NCI-H187 (cell line): ENCODE measurements at places on chromosomes 1 and 21.

DNA sequence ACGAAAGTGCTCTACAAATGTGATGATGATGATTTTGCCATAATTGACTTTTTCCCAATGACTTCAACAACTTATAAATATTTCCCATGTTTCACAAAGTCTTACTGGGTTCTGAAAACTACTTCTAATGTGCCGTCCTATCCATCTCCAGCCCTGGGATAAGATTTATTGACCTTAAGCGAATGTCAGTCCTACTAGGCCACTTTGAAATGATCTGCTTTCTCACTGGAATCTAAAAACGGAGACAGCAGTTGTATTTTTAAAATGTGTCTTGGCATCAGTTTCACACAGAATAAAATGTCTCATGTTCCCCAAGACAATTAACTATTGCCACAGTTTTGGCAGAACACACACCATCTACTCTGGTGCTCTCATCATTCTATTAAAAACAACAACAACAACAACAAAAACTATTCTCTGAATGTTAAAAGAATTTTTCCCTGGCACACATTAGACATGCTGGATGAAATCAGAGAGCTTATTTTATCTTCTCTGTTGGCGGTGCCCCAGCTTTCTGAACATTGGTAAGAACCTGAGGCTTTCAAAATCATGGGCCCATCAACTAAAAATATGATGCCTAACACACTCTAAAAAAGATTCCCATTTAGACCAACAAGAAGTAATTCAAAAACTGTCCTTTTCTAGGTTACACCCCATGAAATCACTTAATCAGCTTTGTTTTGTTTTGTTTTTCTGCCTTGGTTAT is 23.1 kb upstream of the DNASE2B start:
- no peak for DNase-seq

DNA sequence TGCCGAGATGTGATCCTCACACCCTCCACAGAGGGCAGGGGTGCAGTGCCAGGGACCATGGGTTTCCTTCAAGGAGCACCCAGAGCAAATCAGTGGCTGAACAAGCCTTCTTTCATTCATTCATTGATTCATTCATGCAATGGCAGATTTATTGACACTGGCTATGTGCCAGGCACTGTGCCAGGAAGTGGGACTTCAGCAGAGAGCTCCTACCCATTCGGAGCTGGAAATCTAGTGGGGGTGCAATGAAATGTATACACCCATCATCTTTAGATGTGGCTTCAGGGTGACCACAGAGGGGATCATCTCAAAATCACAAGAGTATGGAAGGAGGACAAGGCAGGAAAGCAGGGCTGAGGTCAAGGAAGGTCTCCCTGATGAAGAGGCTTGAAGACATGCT is 18.9 kb downstream of the SLC6A9 start:
- DNase-seq, result no peak

DNA sequence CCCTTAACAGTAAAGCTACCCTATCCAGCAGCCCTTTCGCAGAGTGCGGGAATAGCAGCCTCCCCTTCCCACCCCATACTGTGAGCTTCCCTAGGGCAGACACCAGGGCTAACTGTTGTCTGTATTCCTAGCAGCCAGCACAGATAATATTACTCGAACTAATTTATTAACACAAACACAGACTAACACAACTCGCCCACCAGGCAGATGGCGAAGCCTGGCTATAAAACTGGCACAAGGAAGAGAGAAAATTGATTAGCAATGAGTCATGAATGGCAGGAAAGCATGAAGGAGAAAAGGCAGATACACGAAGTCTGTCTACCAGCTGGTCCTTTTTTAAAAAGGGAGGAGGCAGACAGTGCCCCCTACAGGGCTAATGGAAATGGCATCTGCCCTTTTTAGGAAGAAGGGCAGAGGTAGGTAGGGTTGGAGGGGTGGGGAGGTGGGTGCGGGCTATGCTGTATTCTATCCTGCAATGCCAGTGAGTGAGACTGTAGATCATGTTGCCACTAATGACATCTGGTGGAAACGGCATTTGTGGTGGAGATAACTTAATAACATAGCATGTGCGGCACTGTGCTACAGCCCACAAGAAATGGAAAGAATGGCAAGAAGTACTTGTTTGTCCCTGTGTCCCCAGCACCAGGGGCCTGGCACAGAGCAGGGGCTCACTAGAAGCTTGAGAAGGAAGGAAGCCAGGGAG is 30.6 kb upstream of the CTPS1 start:
- DNase-seq, result peak; percentile 14

DNA sequence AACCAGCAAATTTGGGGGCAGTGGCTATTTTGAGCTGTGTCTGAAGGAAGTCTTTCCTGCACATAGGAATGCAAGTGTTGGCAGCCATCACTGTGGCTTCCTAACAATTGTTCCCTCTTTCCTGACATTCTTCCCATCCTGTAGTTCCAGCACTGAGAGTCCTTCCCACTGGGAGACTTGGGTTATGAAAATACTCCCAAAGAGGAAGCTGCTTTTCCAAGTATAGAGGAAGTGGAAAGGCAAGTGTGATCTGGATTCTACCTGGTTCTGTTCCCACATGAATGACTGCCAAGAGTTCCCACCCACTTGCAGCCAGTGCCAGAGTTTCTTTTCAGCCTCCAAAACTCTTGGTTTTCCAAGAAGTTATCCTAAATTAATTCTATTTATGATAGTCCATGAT is 98.5 kb upstream of the CD53 start:
- no peak for DNase-seq

DNA sequence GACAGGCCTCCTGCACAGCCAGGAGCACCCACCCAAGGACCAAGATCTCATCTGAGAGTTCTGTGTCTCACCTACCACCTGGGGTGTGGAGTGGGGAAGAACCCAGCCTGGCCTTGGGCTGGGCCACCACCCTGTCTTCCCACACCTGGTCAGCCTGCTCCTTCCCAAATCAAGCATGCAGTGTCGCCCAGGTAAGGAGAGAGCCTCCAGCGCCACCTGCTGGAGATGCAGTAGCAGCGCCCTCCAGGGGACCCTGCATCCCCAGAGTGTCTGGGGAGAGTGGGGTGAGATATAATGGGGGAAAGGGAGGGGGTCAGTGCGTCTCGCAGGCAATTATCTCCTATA is 32.3 kb downstream of the KIAA2013 start:
- no peak for DNase-seq

DNA sequence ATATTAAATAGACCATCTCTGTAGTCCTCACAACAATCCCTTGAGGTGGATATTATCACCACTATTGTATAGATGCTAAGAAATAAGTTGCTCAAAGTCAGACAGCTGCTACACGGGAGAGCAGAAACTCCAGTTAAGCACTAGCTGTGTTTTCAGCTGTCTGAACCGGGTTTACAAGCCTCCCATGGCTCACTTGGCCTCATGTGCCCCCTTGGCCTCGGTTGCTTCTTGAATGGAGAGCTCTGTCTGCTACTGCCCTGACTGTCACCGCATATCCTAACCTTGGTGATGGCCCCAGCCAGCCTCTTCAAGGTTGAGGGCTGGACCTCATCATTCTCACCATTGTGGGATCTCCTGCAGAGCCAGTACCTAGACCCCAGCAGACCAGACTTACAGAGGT is 123.4 kb downstream of the AK5 start:
- no peak for DNase-seq

- DNase-seq, result no peak
Observed at GRCh38 chr1:94755675-94756074, 64.5 kb upstream of the SLC44A3 start.

GRCh38 chr1:213066363-213066762 is 15.3 kb downstream of the RPS6KC1 start:
- no peak for DNase-seq

GRCh38 chr1:83029916-83030315 is 969.0 kb downstream of the TTLL7 start:
- no peak for DNase-seq

- peak; percentile 23 for DNase-seq
Observed at GRCh38 chr1:89989799-89990198, 5.1 kb upstream of the ZNF326 start.

GRCh38 chr1:69523461-69523860 is 44.3 kb upstream of the LRRC7 start:
- no peak for DNase-seq
